ENCODE measurements at places on chromosomes 3 and 15.

DNA sequence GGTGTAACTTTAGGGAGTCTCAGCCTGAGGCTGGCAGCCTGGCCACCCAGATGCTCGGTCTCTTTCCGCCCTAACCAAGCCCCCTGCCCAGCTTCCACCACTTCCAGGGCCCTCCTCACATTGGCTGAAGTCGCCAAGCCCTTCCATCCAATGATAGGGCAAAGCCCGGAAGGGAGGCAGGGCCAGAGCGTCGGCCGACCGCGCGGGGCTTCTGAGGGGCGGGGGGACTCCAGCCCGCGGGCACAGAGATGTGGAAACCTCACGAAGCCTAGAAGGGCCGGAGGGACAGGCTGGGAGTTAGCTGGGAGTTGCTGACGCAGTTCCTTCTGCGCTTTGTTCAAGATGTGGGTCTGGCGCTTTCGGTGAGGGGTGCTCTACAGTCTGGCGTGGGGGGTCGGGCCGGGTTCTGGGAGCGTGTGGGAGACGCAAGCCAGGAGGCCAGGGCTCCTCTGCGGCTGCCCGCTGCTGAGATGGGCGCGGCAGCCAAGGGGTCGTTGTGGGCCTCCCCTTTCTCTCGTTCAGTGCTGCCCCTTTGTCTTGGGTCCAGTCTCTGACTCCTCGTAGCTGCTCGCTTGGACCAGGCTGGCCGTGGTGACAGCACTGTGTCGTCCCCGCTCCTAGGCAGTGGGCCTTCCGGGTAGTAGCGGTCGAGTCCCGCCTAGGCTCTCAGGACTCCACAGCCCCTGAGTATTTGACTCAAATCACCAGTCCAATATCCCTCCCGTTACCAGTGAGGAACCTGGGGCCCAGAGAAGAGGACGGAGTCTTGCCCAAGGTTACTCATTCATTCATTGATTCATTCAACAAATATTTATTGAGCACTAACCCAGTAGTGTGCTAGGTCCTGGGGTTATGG is at the start of gene ZNF660:
Gene ZNF660 (plus strand): TSS at position 319 of the 856 bp plus-strand sequence. CDS start 9,230 bp downstream, outside the sequence.
- DNase-seq: peak; percentile 66

DNA sequence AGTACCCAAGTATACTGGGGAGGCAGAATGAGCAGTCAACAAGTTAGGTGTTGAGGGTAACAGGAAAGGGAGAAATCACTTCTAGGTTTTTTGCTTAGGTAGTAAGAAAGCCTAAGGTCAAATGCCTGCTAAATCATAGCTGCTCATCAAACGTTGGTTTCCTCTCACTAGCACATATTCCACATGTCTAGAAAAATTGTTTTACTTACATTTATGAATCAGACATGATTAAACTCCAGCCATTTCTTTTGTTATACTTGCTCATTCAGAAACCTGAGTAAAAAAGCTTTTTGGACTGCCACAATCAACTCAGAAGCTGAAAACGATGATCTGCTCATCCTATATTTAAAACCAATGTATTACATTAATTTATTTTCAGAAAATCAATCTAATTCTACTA is 40.2 kb downstream of the SLC9A9 start:
- no peak for DNase-seq

- no peak for DNase-seq
These were observed 121.3 kb downstream of the RPLP1 start for GRCh38 chr15:69573815-69574475.

DNA sequence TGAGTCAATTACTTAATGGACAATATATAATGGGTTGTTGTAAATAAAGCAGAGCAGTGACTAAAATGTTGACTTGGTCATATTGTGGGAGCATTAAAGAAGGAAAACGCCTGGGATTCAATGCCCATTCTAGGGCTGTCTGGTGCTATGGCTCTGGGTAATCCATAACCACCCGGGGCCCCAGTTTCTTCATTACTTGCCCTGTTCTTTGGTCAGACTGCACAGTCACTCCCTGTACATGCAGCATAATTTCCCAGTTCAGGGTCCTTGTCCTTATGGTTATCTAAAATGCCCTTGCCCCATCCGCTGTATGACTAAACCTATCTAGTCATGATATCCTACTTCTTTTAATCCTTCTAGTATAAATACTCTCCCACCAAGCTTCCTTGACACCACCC is 27.5 kb upstream of the DENND4A start:
- DNase-seq: no peak

DNA sequence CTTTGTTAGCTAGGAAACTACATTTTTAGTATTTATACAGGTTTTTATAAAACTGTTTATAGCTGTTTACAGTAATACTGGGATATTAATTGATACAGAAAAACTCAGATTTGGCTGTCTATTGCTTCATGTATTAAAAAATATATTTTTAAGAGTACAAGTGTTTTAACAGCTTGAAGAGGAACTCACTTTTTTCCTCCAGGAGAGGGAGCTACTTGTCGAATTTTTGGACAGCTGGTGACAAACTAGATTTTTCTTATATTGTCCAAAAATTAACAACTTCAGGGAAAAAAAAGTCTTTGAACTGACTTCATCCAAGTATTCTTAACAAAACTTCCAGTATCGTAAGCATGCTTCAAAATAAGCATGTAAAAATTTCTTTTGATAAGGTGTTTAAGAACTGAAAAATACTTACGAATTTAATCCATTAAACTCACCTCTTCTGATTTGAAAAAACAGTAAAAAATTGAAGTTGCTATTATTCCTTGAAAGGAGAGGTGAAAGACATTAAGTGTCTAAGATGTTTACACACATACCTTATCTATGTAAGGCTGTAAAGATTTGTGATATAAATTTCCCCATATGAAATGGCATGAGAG is 4.0 kb downstream of the DIPK2A start:
- peak; percentile 1 for DNase-seq

DNA sequence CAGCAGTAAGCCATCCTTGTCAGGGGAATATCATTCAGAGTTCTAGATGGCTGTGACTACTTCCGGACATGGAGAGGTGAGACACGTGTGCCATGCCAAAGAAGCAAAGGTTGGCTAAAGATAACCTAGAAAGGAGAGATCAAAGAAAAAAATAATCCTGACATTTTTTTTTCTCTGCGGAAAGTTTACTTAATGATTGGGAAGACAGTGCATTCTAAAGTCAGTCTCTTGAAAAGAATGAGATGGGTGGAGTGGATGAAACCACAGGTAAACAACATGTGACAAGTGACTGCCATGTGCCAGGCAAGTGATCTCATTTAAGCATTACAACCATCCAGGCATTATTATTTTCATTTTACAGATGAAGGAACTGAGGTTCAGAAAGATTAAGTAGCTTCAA is 436.6 kb downstream of the SOX2 start:
- no peak for DNase-seq

DNA sequence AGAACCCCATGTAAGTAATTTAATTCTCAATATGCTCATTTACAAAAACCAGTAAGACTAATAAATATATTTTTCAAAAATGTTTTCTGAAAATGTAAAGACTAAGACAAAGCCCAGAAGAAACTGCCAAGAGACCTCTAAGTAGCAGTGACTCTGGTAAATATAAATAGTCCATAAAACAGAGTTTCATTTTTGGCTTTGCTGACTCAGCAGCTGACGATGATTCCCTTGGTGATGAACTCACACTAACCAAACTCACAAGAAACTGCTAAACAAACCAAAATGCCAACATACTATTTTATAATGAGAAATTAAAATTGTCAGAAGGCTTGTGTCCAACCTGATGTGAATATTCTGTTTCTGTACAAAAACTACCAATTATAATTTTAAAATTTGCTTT is 31.5 kb upstream of the IMPG2 start:
- DNase-seq: no peak

- DNase-seq: no peak
These were observed 103.0 kb downstream of the P3H2 start for GRCh38 chr3:190017521-190018288.

GRCh38 chr15:86001200-86001599 is 78.5 kb upstream of the AGBL1 start:
- DNase-seq: no peak

- no peak for DNase-seq
These were observed 187.7 kb upstream of the CMC1 start for GRCh38 chr3:28053759-28054158.

DNA sequence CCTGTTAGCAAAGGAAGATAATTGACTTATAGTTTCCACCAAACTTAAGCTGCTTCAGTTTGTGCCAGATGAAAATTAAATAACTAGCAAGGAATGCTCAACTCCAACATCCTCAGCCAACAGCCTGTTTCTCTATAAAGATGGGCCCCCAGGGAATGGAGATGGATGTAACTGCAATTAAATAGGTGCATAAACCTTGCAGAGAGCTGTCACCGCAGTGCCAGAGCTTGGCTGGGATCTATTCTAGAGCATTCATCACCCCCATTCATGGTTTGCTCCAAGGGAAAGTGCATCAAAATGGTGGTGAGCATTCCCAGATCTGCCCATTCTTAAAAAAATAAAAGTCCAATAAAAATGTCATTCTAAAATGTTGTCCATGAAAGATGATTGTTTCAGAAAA is 19.7 kb upstream of the RORA start:
- DNase-seq: no peak

DNA sequence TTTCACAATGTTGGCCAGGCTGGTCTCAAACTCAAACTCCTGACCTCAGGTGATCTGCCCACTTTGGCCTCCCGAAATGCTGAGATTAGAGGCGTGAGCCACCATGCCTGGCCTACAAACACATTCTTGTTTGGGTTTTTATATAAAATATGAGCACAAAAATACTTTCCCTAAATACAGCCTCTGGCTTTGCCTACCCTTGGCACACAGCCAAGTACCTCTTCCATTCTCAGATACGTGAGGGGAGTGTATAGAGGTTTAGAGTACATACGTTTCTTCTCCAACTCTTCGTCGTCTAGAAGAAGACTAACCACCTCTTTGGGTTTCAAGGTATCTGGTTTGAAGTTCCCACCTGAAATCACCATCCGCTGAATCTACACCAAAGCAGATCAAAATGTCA is 33.5 kb downstream of the CHAC1 start:
- no peak for DNase-seq

- no peak for DNase-seq
These were observed 17.6 kb upstream of the SEMA3F start for GRCh38 chr3:50137531-50137930.

DNA sequence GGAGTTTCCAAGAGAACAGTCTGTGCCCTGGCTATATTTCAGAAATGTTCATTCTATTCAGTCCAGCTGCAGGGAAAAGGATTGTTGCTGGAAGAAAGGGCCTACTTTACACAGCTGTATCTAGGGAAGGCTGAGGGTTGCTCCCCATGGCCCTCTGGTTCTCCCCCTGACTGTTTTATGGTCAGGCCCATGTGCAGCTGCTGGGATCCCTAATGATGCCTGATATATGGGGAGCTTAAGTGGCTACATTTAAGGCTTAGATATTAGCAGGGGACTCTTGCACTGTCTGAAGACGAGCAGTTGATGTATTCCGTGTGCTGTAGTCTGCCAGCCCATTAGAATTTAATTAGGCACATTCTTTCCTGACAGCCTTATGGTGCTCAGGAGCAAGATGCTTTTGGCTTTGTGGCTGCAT is 72.0 kb downstream of the FAM43A start:
- DNase-seq: no peak

- no peak for DNase-seq
These were observed 18.4 kb upstream of the ZBTB47 start for GRCh38 chr3:42635111-42635510.

DNA sequence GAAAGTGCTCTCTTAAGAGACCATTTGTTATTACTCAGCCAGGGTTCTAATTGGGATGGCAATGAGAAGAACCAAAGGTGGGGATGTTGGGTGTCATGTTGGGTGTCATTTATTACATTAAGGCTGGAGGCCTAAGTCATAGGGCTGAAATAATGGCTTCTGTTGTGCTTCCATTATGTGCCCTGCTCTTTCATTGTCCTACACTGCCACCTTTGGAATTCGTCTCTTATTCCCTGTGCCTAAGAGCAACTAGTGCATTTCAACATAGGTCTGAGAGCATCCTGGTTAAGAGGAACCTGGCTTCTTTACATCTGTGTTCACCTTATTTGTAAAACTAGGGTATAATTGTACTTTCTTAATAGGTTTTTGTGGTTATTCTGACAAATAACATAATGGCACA is 32.2 kb downstream of the RIOX2 start:
- DNase-seq: peak; percentile 44

GRCh38 chr15:68561171-68561900 is 17.5 kb upstream of the CORO2B start:
- DNase-seq: no peak

- DNase-seq: no peak
These were observed 2.4 kb downstream of the DUOX2 start for GRCh38 chr15:45111390-45112142.

DNA sequence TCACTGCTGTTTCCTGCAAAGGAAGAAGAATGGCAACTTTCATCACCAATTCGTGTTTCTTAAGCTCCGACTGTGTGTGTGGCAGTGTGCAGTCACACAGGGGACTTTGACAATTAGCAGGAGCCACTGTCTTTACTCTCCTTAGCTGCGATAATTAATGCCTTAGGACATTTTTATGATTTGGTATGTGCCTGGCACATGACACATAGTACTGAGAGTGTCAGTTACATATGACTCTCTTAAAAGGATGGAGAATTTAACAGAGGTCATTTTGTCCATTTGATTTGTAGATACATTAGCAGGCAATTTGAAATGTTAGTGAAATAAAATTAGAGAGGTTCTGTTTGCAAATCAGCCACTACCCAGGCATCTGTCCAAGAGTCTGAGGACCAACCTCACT is 128.9 kb upstream of the VEPH1 start:
- DNase-seq: no peak

DNA sequence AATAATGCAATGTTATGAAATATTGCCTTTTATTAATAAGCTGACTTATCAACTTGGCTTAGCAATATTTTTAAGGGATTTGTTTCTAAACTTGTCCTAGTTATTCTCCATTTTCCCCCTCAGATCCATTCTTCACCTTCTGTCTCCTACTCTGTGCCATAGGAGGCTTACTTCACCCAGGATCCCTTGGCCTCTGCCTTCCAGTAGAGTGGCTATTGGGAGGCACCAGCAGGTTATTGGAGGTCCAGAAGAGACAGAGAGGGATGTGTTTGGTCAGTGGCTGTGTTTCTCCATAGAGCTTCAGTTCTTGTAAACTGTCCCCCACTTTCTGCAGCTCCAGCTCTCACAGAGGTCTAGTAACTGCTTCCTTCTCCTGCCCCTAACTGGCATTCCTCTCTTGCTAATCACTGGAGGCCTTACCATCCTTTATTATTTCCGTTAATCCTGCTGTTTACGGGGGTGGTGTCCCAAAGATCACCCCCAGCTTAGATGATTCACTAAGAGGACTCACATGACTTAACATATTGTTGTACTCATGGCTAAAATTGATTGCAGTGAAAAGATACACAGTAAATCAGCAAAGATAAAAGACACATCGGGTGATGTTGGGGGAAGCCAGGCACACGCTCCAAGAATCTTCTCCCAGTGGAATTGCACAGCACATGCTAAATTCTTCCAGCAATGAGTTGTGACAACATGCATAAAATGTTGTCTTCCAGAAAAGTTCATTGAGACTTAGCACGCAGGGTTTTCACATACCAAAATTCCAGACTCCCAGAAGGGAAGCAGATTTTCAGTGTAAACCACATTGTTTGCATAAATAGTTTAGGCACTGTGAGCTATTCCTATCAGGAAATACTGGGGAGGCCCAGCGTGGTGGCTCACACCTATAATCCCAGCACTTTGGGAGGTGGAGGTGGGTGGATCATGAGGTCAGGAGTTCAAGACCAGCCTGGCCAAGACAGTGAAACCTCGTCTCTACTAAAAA is 67.5 kb downstream of the RPL22L1 start:
- DNase-seq: no peak

Measured in DMS79 treated with DMSO at 0.1 percent for 48 hours (cell line).